Stimulated activated CD4-positive, alpha-beta T cell treated with anti-CD3 and anti-CD28 coated beads, Interleukin-12 subunit alpha, Interleukin-12 subunit beta, amount 100 ng/mL, for 48 hours (primary cell): ENCODE measurements at places on chromosomes 7 and 10.

DNA sequence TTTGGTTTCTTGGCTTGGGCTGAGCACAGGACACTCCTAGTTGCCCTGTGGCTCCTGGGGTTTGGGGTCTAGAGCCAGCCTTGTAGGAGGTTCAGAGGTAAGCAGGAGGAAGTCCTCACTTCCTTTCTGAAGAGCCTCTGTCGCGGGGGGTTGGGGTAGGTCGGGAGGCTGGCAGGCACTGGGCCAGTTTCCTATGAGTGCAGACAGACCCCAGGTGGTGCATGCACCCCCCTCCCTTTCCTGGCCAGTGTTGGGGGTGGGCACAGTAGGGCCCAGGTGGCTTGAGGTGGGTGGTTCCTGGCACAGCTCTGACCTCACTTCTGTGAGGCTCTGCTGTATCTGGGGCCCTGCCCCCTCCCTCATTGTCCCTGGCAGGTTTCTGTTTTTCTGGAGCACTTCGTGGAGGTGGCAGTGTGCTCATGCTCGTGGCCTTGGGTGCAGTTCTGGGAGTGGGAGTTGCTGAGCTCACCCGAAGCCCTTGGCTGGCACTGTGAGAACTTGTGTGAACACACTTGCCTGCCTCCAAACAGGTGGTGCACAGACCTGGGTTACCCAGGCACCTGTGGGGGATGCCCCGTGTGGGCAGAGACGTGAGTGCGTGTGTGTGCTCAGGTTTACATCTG lies 1.8 kb downstream of the PALD1 start:
- no peak for DNase-seq

DNA sequence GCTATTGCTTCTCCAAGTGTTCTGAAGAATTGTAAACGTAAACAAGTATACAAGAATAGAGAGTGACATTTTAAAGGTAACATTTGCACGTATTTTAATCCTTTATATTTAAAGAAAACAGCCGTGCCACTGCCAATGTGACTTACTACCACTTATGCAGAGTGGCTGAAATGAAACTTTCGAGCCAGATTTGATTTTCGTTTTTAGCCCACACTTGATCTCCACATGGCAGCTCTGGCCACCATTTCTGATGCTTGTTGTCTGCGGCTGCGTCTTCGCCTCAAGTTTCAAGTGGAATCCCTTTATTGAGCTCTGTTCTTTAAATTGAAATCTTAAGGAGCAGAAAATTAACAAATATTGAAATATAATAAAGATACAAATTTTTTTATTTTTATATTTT lies 70.0 kb downstream of the ELAPOR2 start:
- no peak for DNase-seq

DNA sequence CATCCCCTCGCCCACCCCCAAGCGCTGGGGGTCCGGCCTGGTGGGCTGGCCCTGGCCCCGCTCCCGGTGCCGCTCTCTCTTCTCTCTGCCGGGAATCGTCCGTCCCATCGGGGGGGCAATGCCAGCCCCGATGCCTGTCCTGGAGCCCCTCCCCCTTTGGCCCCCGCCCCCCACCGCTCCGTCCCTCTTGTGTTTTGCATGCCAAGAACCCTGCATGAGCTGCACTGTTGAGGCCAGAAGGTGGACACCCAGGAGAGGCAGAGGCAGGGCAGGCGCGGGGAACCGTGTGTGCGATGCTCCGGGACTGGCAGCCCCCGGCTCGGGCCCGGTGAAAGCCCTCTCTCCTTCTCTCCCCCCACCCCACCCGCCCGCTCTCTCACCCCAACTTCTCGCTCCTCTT lies 22.1 kb upstream of the HSPB1 start:
- no peak for DNase-seq

DNA sequence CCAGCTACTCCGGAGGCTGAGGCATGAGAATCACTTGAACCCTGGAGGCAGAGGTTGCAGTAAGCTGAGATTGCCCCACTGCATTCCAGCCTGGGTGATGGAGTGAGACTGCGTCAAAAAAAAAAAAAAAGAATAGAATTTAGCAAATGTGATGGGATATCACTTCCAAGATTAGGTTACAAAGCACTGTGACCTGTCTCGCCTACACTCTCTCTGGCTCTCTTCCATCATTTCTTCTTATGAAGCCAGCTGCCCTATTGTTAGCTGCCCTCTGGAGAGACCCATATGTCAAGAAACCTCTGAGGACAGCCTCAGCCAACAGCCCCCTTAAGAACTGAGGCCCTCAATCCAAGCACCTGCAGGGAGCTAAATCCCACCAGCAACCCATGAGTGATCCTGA lies 28.2 kb downstream of the ARHGAP21 start:
- DNase-seq: no peak

DNA sequence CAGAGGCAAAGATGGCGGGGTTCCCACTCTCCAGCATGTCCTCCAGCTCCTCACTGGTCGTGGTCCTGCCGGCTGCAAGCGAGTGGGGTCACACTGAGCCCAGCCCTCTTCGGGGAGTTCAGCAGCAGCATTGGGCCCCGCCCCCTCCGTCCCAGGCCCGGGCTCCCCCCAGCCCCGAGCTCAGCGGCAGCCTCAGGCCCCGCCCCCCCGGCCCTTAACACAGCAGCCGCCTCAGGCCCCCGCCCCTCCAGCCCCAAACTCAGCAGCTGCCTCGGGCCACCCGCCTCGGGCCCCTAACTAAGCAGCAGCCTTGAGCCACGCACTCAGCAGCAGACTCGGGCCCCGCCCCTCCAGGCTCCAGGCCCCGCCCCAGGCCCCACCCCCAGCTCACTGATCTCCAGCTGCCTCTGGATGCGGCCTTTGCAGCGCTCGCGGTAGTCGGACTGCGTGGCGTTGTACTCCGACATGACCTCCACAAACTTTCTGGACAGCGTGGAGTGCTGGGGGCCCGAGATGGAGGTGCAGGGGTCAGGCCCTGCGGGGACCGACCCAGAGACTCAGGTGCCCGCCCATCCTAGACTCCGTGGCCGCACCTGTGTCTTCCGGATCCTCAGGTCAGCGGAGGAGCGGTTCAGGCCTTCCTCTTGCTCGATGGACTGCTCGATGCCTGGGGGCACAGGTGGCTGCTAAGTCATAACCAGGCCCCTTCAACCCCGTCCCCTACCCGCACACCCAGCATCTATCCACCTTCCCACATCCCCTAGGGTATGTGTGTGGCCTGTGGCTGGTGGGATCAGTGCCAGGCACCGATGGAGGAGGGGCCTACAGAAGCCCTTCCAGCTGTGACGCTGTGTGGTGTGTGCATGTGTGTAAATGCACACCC lies 15.5 kb downstream of the STX1A start:
- no peak for DNase-seq
